ENCODE measurements at places on chromosomes 6 and 20.
A peak's percentile ranks its signal among the peaks of the same experiment; 100 is the strongest.

- DNase-seq: no peak
These were observed 764 bp downstream of the DNTTIP1 start for GRCh38 chr20:45792317-45793118.

- DNase-seq: no peak
These were observed 1.9 kb downstream of the TGM2 start for GRCh38 chr20:38162878-38163875.

DNA sequence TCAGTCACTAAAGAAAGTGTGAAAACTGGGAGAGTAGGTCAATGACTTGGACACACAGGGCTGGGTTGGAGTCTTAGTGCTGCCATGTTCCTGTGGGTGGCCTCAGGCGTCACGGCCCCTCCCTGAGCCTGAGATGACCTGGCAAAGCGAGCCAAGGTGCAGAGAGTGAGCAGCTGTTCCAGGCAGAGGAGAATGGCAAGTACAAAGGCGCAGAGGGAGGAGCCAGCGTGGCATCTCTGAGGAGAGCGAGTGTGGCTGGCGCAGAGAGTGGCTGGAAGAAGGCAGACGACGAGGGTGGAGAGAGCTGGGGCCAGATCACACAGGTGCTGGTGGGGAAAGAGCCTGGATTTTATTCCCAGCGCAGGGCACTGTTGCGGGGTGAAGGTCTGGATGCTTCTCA, 20.6 kb upstream of the CHMP4B start:
- no peak for DNase-seq

DNA sequence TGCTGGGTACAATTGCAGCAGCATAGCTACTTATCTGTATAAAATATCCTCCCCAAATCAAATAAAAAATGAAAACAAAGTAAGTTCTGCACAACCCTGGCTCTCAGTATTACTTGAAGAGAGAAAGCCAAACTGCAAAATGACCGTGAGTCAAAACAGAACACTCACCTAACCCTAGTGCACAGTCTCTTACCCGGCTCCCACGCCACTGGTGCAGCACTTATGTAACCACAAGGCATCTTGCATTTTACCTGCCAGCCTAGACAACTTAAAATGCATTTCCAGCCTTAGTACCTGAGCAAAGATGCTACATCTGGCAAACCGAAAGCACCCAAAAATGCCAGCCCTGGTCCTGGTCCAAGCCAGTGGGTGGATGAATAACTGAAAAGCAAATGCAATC, 12.4 kb upstream of the SIRPB1 start:
- DNase-seq: no peak

GRCh38 chr6:99427988-99428387, 2.9 kb upstream of the PNISR start:
- no peak for DNase-seq

- DNase-seq: no peak
These were observed 2.1 kb upstream of the SOX4 start for GRCh38 chr6:21591446-21591845.

DNA sequence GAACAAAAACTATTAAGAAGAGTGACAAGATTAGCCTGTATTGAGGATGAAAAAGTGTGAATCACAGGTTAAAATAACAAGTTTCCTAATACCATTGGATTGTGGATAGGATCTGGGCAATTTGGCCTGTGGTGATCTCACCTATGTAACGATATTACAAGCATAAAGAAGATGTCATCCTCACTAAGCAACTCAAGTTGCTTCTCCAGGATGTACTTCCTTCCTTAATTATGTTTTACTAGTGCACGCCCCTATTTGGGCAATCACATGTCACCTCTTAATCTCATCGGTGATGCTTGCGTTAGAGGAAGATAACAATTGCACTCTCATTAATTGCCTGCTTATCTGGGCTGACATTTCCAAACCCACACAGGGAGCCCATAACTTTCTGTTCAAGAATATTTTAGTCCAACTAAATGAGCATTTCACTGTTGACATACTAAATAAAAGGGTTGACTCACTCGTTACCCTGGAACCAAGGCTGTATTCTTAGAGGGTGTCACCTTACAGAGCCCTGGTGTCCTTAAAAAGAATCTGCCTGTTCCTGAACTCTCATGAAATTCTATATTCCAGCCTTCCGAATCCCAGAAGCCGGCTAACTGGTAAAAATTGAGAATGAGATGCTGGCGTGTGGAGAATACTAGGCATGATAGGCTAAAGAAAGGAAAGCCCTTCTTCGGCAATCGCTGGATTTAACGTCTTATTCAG, 88.2 kb upstream of the ATXN1 start:
- DNase-seq: no peak

DNA sequence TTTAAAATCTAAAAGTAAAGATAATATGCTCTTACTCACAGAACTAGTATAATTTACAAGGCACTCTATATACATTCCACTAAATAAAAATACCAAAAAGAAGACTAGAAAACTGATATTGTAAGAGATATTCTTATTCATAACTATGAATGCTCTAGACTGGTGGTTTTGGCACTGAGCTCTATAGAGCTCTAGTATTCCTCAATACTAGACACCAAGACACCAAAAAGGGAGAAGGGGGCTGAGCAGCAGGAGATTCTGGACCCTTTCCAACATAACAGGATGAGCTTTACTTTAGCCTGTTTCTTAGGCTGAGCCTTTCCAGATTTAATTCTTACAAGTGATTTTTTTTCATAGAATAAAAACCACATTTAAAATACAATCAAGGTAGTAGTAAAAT, 173.6 kb downstream of the COL21A1 start:
- no peak for DNase-seq

GRCh38 chr6:162670345-162670744, 57.2 kb downstream of the PRKN start:
- DNase-seq: no peak

GRCh38 chr6:138678168-138678567, 95.4 kb upstream of the CCDC28A start:
- DNase-seq: no peak

DNA sequence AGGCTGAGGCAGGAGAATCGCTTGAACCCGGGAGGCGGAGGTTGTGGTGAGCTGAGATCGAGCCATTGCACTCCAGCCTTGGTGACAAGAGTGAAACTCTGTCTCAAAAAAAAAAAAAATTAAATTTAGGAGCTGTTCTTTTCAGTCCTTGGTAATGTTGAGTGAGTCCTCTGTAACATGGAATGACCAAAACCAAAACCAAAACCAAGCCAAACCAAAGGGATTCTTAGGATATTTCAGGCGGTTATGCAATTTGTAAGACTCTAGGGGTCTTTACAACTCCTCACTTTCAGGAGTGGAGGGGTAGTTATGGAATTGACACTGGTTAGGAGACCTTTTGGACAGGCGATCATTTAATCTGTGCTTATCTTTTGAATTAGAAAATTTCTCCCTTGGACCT, 15.8 kb downstream of the TIAM2 start:
- no peak for DNase-seq

- DNase-seq: no peak
These were observed 705.3 kb downstream of the KIF16B start for GRCh38 chr20:15867899-15868298.

GRCh38 chr6:125888989-125889656, 67.4 kb upstream of the HINT3 start:
- no peak for DNase-seq

DNA sequence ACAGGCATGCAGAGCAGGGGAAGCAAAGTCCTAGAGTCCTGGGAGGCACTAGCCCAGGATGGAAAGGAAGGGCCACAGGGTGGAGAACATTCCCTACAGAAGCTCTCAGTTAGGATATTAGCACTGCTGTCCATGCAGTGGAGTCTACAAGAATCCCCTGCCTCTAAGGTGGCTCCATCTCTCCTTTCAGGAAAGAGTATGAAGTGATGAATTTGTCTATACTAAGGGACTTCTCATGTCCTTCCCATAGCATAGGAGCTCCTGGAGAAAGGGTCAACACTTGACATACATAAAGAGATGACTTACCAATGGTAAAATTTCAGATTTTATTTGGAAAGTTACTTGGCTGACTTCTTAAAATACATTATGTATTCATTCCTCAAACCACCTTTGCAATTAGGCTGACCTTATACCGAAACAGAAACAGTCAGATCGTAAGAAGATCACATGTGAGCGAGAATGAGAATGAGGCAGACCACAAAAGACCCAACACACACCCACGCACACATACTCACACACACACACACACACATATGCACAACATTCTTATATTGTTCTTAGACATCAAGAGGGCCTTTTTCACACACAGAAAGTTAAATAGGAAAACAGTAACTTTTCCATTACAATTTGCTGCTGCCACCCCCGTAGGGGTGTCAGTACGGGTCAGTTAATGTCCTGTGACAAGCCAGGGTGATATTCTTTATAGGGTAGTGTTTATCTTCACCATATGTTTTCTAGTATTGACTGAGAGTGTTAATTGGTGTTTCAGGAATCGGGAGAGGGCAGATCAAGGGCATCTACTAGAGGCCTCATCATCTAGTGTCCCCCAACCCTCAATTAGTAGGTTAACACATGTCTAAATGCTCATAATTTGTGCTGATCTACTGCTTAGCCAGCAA, 159.4 kb downstream of the FAXC start:
- DNase-seq: peak; percentile 24

- DNase-seq: peak; percentile 20
These were observed 11.2 kb downstream of the ZBTB2 start for GRCh38 chr6:151379933-151380847.

DNA sequence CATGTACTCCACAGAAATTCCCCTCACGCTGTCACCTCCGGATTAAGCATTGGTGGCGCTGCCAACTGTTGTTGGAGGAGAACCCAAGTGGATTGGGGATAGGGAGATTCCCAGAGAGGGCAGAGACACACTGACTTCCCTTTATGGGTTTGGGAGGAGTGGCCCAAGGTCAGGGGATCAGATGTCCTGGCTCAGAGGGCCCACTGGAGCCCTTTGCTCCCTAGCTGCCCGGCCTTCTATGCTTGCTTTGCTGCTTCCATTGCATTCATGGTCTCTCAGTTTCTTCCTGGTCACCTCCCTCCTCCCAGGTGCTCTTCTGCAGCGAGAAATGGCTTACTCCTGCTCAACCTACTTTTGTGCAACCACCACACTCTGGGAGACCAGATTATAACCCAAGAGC, 14.3 kb downstream of the CUL9 start:
- DNase-seq: no peak

DNA sequence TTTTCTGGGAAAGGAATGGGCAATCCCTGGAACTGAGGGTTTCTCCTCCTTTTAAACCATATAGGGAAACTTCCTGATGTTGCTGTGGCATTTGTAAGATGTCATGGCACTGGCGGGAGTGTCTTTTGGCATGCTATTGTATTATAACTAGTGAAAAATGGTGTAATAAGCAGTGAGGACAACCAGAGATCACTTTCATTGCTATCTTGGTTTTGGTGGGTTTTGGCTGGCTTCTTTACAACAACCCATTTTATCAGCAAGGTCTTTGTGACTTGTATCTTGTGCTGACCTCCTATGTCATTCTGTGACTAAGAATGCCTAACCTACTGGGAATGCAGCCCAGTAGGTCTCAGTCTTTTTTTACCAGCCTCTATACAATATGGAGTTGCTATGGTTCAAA, 9.1 kb upstream of the DCBLD1 start:
- no peak for DNase-seq

GRCh38 chr6:77834591-77834996, 181.8 kb downstream of the MEI4 start:
- DNase-seq: no peak

DNA sequence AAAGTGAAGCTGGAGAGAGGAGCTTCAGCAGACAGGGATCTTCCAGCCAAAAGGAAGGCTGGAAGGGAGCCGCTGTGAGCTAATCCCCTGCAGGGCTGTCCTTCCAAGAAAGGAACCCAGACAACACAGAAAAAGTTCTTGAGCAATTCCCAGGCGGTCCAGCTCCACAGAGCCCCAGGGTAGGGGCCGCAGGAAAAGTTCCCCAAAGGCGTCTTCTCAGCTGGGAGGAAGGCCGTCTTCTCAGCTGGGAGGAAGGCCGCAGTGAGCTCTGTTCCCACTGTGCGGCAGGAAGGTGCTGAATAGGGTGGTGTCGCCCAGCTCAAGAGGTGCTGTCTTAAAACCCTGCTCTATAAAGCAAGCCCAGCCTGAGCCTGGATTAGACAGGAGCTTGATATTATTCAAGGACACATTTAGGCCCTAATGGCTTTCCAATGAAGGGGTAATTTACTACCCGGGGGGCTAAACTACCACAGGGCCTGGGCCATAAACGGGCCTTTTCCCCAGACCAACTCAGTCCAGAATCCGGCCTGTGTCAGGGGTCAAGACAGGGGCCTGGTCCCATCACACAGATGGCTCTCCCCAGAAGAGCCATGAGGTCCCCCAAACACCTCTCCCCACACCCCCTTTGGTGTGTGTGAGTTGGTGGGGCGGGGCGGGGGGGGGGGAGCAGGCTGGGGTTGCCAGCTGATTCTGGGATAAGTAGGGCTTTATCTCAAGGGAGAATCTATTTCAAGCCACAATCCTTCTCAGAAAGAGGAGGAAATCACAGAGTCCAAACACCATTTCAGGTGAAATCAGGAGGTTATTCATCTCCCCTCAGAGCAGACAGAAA, 103.6 kb downstream of the NOL4L start:
- DNase-seq: no peak

- no peak for DNase-seq
These were observed 540 bp upstream of the RBM24 start for GRCh38 chr6:17280552-17281090.

DNA sequence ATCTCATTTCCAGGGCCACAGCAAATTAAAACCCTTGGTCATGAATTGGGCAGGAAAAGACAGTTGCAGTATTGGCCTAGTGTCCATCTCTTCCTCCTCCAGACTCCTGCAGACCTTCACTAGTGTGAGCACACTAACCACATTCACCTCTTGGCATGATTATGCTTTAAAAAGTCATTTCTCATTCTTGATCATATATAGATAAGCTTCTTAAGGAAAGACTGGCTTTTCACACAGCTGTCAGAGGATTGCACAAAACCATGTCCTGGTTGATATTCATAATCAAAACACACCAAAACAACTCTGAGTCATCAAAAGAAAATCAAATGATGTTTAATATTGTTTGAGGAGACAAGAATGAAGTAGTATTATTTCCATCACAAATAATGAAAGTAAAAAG, 52.1 kb downstream of the TMEM200A start:
- DNase-seq: no peak

GRCh38 chr6:27591699-27592480, 119.0 kb upstream of the ZNF184 start:
- no peak for DNase-seq

- DNase-seq: no peak
These were observed 373.1 kb downstream of the CD109 start for GRCh38 chr6:74069089-74069581.

DNA sequence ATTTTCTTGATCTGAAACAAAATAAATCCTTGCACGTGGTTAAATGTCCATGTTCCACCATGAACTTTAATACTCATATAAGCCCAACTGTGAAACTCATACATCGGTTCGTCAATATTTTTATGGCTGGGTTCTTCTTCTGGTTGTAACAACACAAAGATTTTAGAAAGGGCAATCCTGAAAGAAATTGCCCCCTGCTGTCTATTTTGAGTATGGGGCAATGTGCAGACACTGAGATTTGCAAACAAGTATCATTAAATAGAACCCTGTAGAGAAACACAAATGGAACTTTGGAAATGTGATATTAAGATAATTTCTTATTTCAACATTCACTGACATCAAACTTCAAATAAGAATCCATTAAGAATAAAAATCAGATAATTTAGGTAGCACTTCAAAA, 80.2 kb upstream of the PHACTR1 start:
- DNase-seq: no peak

GRCh38 chr6:127952831-127953230, 52.0 kb upstream of the THEMIS start:
- DNase-seq: no peak

- DNase-seq: no peak
These were observed 166.6 kb downstream of the ARID1B start for GRCh38 chr6:156943816-156944215.

GRCh38 chr6:89886378-89887120, 7.7 kb upstream of the GJA10 start:
- DNase-seq: no peak
